Midbrain (tissue), 1 donor: ENCODE measurements at places on chromosomes 2 and 18.

- peak; percentile 49 for DNase-seq
These were observed 926 bp downstream of the SERPINB8 start for GRCh38 chr18:63970809-63971205.

GRCh38 chr2:20534913-20535801 lies 88.3 kb downstream of the RHOB start:
- no peak for DNase-seq

DNA sequence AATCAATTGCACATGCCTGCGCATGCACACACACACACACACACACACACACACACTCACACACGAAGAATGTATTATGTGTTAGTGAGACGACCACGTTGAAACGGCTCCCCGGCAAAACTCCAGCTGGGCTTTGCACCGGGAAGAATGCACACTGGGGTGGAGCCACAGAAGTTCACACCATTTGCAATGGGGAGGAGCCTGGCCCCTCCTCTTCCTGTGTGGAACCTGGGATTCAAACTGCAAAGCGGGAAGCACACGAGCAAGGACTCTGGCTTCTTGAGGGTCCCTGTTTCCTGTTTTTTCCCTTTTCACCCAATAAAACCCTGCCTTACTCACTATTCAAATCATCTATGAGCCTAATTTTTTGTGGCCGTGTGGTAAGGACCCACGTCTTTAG lies 304.0 kb upstream of the TMEFF2 start:
- DNase-seq, result no peak

GRCh38 chr2:160434254-160434948 lies 59.2 kb downstream of the RBMS1 start:
- DNase-seq, result no peak

- DNase-seq, result no peak
These were observed 21.2 kb downstream of the GPC1 start for GRCh38 chr2:240456447-240457222.

DNA sequence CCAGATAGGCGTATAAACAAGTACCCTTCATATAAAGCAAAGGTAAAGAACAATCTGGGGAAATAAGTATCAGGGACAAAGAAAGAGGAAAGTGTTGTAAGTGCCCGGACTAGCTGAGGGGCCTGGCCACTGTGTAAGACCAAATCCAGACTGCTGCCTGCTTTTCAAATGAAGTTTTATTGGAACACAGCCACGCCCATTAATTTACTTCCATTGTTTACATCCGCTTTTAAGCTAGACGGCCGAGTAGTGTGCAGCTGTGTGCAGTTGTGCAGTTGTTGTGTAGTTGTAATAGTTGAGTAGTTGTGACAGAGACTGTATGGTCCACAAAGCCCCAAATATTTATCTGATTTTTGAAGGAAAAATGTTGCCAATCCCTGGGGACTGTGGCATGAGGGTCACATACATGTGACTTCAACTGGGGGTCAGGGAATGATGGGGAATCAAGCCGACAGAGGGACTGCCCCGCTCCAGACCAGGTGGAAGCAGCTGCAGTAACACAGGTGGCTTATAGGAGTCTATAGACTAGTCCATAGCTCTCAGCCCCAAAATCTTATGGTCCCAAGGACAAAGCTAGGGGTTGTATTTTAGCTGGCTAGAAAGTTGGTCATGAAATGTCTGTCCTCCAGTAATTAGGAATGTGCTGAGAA lies 30.0 kb downstream of the FHL2 start:
- no peak for DNase-seq

DNA sequence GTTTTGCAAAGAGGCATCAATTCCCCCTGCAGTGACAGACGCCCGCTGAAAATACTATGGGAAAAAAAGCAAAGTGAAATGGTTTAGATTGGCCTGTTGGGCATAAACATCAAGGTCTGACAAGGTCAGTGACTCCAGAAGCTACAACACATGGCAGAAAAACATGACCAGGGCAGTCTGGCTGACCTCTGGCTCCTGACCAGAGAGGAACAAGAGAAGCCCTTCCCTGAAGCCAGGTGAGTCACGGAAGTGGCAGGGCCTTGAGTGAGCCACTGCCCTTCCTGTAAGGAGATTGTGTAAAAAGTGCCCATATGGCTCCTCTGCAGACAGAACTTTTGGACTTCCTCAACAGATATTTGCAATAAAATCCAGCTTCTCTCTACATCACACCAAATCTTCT lies 72.0 kb downstream of the DNER start:
- DNase-seq, result no peak

GRCh38 chr2:228594012-228594411 lies 412.5 kb upstream of the SPHKAP start:
- DNase-seq, result no peak

DNA sequence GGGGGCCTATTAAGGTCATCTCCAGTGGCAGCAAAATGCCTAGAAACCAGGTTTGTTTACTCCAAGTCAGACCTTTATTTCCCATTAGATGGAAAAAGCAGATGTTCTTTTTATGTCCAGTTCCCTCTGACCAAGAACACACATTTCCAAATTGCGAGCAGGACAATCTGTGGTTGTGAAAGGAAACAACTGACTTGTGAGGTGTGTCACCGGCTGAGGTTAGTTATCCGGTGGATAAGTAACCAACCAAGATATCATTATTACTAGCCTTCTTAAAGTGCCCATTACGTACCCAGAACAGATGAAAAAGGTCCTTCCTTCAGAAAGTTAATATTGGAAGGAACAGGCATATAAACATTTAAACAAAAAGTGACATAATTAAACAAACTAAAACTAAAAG lies 112.9 kb downstream of the THADA start:
- DNase-seq, result no peak

GRCh38 chr2:142291969-142292368 lies 161.2 kb upstream of the LRP1B start:
- no peak for DNase-seq

GRCh38 chr2:157364257-157364974 lies 38.8 kb upstream of the ERMN start:
- no peak for DNase-seq

DNA sequence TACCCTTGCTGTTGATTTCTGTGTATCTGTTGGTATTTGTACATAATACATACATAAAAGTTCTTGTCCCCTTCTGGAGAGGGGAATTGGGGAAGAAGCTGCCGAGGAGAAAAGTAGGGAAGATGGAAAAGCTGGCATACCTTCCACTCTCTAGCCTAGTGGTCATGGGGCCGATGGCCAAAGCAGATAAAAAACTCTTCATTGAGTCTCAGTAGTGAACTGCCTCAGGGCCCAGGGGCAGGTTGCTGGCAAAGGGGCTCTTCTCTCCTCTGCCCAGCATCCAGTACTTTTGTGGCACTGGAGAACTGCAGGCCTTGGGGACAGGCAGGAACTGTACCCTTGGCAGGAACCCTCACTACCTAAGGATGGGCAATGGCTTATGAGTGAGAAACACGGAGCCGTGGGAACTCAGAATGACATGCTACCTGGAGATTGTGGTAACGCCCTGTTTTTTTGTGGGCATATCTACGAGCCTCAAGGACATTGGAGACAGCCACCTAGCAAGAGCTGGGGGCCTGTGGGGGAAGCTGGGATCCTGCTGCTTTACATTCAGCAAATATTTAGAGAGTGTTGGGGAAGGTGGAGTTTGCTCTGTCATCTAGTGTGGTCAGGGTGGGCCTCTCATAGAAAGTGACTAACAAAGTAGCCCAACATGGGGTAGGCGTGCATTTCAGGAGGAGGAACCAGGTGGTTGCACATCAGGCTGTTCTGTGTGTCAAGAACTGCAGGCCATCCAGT lies 22.6 kb upstream of the ITGB6 start:
- no peak for DNase-seq

DNA sequence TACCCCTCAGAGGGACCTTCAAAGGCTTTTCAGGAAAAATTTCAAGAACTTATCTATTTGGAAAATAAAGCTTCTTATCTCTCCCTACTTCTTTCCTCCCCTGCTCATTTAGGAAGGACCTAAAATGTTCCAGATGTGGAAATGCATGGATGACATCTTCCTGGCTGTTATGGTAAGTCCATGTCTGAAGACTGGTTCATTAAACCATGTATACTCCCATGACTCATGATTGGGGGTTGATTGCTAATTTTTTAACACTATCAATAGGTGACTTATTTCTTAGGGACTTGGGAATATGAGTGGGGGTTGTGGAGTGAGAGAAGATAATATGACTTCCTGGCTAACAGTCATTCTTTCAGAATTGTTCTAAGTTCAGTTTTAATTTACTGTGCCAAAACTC lies 104.0 kb upstream of the PARD3B start:
- no peak for DNase-seq

DNA sequence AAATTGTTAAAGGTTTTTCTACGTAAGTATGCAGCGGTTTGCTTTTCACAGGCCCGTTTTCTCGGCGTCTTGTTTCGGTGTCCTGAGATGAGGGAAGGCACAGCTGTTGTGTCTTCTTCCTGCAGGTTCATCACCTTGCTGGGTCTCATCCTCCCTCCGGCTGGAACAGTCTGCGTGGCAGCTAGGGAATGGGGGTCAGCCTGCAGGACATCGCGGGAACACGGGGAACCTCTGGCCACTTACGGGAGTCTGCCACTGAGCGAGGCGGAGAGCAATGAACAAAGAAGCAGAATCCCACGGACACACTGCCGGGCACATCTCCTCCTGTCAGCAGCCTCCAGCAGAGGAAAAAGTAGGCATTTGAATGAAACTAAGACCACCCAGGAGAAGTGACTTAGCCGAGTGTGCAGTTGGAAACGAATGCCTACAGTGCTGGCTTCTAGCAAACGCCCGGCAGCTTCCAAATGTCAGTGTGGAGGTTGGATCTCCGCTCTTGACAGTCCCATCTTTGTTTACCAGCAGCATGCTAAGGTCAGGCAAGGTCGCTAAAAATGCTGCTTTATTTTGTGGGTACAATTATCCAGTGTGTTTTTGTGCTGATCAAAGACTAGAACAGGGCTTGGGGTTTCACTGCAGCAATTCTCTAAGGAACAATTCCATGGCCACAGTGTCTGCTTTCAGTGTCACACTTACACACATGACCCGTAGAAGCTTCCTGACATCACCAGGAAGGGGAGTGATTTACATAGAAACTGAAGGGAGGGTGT lies 109.8 kb upstream of the SEC11C start:
- peak; percentile 72 for DNase-seq

- DNase-seq, result no peak
These were observed 2.7 kb upstream of the PPP1CB start for GRCh38 chr2:28748941-28749340.

DNA sequence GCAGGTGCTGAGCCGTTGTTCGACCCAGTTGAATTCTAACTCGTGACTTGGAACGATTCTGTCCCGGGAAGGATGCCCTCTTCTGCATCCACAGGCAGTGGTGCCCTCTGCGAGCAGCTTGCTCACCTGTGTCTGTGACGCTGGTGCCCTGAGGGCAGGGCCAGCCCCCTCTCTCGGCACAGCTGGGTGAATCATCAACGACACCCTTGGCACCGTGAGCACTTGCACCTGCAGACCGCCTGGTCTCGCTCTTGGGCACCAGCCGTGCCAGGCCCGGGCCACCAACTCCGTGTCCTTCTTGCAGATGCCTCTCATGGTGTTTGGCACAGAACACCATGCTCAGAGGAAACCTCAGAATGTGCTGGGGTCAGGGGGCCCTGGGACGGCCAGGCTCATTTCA lies 75.0 kb downstream of the SLC66A2 start:
- no peak for DNase-seq

- no peak for DNase-seq
These were observed 90.1 kb upstream of the COL3A1 start for GRCh38 chr2:188884046-188884445.

DNA sequence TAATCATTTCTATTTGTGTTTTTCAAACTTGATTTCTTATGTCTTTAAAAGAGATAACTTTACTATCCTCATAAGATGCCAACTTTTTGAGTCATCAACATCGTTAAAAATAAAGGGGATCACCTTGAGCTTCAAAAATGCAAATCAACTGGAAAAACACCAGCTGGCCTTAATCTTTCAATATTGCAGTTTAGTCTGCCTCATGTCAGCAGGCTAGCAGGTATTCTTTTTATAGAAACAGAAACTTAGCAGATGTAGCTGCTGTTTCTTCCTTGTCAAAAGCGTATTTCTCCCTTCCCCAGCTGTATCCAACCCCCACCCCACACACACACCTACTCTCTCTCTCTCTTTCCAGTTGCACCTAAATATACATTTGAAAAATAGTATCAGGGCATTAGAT lies 154.1 kb upstream of the ZNF804A start:
- DNase-seq, result no peak

DNA sequence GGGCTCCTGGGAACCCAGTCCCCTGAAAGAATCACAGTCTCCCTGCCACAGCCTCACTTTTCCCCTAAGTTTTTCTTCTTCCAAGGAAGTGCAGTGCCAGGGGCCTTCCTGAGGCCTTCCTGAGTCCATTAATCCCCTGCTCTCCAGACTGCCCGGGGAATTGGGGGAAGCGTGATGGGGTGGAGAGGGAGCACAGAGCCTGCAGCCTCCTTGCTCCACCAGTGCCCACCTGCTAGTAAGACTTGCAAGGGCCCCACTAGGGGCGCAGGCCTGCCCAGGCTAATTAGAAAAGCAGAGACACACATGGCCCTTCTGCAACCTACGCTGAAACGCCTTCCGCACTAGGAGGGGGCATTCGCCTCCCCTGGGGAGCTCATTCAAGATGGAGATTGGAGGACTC lies 110.6 kb downstream of the MRO start:
- DNase-seq, result no peak

- no peak for DNase-seq
These were observed 420.0 kb downstream of the ZEB2 start for GRCh38 chr2:144099780-144100377.

- no peak for DNase-seq
These were observed 87.2 kb downstream of the UXS1 start for GRCh38 chr2:106106622-106107508.

GRCh38 chr2:98020992-98021713 lies 25.4 kb upstream of the TMEM131 start:
- DNase-seq, result peak; percentile 8

GRCh38 chr2:128134573-128134972 lies 43.6 kb downstream of the UGGT1 start:
- no peak for DNase-seq

GRCh38 chr2:86512034-86512433 lies 51.2 kb downstream of the CHMP3 start:
- no peak for DNase-seq

- DNase-seq, result no peak
These were observed 46.3 kb upstream of the AQP4 start for GRCh38 chr18:26911840-26912239.

GRCh38 chr2:213290501-213290900 lies 6.2 kb downstream of the SPAG16 start:
- DNase-seq, result no peak

- no peak for DNase-seq
These were observed 919 bp upstream of the SCN2A start for GRCh38 chr2:165238295-165238694.
